ENCODE measurements at places on chromosomes 3 and 15.

DNA sequence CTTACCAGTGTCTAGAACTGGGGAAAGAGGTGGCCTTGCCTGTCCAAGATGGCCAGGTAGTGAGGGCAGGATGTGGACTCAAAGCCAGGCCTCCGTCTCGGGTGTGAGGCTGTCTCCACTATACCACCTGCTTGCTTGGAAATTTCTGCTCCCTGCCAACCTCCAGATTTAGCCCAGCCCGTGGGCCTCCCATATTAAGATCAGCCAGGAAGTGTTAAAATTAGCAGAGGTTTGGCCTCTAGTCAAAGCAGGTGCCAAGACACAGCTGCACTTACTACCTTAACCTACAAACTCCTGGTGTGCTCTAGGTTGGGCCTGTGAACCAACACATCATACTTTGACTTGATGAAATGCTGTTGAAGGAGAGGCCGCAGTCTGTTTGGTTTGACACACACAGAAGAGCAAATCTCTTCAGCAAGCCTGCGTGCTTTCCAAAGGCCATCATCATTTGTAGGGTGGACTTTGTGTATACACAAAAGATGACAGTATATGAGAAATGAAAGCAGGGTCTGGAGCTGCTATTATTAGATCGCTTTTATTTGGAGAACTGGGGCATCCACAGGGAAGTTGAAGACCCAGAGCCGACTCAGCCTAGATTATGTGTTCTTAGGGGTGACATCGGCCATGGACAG lies 206.5 kb downstream of the XXYLT1 start:
- no peak for DNase-seq

- DNase-seq = no peak
Measured at GRCh38 chr15:85031086-85031943, 49.7 kb downstream of the PDE8A start.

GRCh38 chr3:45100981-45101407 lies 45.2 kb downstream of the CDCP1 start:
- no peak for DNase-seq

GRCh38 chr3:126288314-126288713 lies 68.9 kb downstream of the KLF15 start:
- no peak for DNase-seq

DNA sequence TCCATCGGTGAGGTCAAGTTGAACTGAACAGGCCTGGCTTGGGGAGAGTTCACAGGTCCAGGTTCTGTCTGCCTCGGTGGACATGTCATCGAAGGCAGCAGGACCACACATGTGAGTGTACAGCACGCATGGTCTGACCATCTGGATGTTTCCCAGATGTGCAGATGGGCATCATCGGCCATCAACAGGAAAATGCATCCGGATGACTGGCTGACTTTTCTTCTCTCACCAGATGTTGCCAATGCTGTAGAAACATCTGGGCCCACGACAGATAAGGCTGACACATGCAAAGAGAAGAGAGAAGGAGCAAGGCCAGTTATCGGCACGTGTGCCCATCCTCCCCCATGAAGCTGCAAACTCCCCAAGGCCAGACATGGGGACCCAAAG lies 45.1 kb downstream of the NOX5 start:
- no peak for DNase-seq

- no peak for DNase-seq
Measured at GRCh38 chr15:73654659-73655058, 21.5 kb upstream of the NPTN start.

- DNase-seq = no peak
Measured at GRCh38 chr3:140052771-140053702, 118.1 kb downstream of the CLSTN2 start.

DNA sequence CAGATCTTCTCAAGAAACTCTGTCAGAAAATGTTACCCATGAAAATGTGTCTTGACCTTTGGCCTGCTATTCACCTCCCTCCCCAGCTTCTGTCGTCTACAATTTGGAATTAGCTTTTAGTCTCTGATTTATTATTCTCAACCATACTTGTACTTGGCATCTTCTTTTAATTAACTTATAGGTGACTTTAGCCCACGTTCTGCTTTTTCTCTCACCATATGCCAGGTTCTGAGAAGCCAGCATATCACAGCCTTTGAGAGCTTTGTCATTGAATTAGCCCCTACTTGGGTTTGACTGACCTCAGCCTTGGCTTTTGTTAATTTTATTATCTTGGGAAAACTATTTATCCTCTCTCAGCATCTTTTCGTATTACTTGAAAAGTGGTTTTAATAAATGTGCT lies 355.9 kb downstream of the OXSM start:
- DNase-seq = no peak

DNA sequence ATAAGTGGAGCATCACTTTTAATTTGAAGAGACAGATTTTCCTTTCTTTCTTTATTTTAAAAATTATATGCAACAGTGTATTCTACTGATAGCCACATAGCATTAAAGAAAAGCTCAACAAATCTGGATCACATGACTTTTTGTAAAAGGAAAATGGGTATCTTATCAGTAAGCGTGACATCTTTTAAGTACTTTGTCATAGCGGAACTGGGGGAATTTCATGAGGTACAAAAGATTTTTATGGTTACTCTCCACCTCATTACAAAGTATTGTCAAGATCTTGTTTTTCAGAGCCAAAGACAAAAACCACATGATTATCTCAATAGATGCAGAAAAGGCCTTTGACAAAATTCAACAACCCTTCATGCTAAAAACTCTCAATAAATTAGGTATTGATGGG lies 219.6 kb upstream of the ZPLD1 start:
- no peak for DNase-seq

GRCh38 chr3:71956069-71956340 lies 171.1 kb upstream of the PROK2 start:
- DNase-seq = no peak

DNA sequence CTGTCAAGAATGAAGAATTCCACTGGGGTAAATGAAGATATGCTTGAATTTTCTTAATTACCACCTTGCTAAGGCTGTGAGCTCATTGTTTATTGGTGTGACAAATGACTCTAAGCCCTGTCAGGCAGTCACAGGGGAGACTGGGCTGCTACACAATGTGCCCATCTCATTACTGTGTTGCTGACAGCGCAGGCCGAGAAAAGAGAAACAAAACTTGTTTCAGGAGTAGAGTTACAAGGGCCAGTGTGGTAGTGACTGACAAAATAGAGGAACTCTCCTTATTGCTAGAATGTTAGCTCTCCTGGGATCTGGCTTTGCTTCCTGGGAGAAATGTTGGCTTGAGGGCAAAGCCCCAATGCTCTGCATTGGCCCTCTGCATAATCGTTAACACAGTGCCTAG lies 130.4 kb upstream of the CRBN start:
- DNase-seq = no peak

GRCh38 chr3:192187485-192188051 lies 539.8 kb downstream of the FGF12 start:
- DNase-seq = no peak

DNA sequence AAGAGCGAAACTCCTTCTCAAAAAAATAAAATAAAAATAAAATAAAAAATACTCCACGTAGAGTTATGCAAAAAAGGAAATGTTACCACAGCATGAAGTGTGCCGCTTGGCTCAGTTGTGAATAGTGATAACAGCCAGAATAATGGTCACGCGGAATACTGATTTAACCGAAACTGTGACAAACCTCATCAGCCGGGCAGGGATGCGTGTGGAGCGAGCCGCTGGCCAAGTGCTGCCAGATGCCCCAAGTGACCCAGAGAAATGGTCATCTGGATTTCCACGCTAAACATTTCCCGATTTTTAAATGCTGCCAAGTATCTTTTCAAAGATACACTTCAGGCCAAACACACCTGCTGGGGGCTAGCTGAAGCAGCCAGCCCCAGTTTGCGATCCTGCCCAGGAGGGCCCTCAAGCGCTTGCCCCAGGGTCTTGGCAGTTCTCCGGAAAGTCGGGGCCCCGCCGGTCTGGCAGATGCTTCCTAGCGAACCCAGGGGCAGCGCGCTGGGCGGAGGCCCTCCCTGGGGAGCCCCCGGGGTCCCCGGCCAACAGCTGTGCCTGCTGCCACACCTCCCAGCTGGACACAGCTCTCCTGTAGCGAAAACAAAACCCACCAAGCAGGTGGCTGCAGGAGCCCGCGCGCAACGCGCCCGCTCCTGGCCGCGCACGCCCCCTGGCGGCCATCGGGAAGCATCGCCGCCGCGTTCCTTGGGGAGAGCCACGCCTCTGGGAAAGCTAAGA lies 35.1 kb downstream of the CMTM6 start:
- DNase-seq = peak; percentile 84

DNA sequence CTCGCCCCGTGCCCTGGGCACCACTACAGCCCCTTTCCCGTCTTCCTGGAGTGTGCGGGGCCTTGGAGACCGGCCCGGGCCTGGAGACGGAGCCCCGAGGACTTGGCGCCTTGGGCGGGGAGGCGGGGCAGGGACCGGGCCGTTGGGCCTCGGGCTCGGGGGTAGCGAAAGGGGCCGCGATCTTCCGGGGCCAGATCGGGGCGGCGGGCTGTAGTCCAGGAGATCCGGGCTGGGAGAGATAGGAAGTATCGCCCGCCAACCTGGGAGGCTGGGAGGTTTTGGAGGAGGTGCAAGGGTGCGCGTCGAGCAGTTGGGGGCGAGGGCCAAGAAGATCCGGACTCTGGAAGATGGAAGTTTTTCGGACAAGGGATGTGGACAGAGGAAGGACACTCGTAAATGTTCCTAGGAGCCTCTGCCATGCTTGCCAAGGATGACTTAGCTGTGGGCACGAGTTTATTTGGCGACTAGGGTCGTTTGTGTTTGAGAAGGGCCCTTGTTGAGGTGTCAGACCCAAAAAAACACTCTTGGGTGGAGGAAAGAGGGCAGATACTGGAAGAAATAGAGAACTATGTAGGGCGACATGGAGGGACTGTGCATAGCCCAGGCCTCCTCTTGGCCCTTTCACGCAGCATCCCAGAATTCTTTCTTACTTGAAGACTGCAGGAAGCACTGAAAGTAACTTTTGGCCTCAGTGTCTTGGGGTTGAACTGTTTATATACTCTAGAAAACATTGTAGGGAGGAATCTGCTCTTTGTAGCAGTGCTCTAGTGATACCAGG lies 712 bp downstream of the RTF1 start:
- DNase-seq = no peak

DNA sequence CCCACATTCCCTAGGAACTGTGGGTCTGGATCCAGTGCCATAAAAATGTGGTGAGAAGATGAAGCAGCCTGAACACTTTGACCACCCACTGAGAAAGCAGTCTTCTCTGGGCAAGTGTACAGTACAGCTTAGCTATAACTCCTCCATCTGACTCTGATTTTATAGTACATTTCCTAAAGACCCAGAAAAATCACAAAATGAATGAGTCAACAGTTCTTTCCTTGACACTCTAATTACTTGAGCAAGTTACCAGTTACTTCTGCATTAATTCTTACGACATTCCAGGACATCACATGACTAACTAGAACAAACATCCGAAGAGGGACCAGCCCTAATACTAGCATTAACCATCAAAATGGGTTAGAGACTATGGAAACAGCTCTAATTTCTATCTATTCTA lies 148.1 kb upstream of the PEX5L start:
- DNase-seq = no peak

GRCh38 chr3:54649551-54649950 lies 278.3 kb downstream of the LRTM1 start:
- DNase-seq = no peak

DNA sequence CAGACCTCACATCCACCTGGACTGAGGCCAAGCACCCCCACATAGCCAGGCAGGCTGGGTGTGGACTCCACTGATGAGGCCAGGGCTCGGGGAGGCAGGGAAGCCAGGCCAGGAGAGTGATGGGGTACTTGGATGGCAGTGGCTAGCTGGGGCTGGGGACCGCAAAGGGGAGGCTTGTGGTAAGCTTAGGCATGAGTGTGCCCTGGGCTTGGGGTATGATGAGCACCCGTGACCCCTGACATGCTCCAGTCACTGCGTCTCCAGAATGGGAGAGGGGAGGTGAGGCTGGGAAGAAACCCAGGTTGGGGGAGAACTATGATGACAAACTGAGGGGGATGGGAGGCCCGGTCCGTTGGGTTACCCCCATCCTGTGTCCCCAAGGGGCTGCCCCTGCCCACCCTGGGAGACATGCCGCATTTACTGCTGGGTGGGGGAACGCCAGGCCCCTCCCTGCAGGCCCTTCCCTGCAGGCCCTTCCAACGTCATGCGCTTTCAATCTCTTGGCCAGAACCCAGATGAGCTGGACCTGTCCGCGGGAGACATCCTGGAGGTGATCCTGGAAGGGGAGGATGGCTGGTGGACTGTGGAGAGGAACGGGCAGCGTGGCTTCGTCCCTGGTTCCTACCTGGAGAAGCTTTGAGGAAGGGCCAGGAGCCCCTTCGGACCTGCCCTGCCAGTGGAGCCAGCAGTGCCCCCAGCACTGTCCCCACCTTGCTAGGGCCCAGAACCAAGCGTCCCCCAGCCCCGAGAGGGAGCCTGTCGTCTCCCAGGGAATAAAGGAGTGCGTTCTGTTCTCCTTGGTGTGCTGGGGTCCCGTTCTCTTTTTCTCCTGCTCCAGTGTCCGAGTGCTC lies 34.1 kb downstream of the TSPAN3 start:
- DNase-seq = peak; percentile 68

GRCh38 chr3:127652246-127652995 lies 20.3 kb upstream of the ABTB1 start:
- DNase-seq = no peak

DNA sequence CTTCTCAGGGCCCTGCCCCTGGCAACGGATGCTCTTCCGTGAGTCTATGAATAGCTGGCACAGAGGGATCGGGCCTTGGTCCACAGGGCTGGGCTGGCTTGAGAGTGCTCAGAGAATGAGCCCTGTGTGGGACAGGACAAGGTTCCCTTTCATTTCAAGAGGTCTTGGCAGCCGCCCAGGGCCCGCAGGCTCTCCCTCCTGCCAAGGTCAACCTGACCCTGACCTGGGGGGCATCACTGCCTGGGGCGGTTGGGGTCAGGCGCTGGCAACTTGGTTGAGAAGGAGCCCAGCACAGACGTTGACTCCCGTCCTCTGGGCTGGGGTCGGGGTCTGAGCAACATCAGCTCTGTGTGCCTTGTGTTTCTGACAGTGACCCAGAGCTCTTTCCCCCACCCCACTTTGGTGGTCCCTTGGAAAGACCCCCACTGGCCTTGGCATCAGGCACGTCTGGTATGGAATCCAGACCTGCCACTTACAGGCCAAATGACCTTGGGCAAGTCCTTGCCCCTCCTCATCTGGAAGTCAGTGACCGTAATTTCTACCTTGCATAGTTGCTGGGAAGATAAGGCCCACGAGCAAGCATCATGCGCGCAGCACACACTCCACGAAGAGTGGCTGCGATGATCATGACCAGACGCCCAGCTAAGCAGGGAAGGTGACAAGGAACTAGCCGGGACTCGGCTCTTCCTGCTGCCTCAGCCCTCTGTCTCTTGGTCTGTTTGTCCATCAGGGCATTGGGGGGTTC lies 36.4 kb downstream of the EPHB3 start:
- DNase-seq = no peak

GRCh38 chr3:158748237-158748828 lies 16.1 kb upstream of the RARRES1 start:
- DNase-seq = no peak

GRCh38 chr15:28912422-28912821 lies 26.6 kb downstream of the APBA2 start:
- DNase-seq = no peak

Data from left forelimb (tissue), 1 donor.